Stimulated activated CD4-positive, alpha-beta T cell treated with anti-CD3 and anti-CD28 coated beads, Interleukin-1b, Interleukin-23, amount 100 ng/mL, for 1 hour (primary cell): ENCODE measurements at places on chromosomes 3 and 15.

- DNase-seq: no peak
These were observed 37.9 kb upstream of the RPL32 start for GRCh38 chr3:12879191-12879815.

- DNase-seq: no peak
These were observed 143.9 kb upstream of the UMPS start for GRCh38 chr3:124586126-124587052.

DNA sequence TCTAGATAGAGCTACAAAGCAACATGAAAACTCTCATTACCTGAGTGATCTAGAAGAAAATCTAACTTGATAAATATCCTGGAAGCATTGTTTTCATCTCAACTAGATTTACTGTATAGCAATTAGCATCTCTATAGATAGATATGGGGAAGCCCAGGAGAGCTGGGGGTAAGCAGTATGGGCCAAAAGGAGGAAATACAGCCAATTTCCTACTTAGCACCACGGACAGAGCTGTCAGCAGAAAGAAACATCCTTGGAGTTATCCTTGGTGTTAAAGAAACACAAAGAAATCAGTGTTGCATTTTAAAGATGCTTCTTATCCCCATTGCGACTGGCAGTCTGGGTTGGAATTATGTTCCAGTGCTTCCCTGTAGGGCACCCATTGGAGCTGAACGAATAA, 126.2 kb downstream of the TIGIT start:
- no peak for DNase-seq

GRCh38 chr3:108946292-108947285, 7.1 kb downstream of the GUCA1C start:
- DNase-seq: no peak

- no peak for DNase-seq
These were observed 433.4 kb upstream of the IL12A start for GRCh38 chr3:159555205-159555604.

GRCh38 chr15:91549581-91549980, 303.9 kb upstream of the SLCO3A1 start:
- no peak for DNase-seq
